Activated CD8-positive, alpha-beta memory T cell treated with anti-CD3 and anti-CD28 coated beads, Interleukin-2, amount 10 ng/mL, durations not matched to agents 7 days and 5 days (primary cell): ENCODE measurements at places on chromosomes 4 and X. TPM values are rescaled to one million over a fixed set of nuclear protein-coding genes. Genes with fewer than 3 reads are reported as not detected.
A peak's percentile ranks its signal among the peaks of the same experiment; 100 is the strongest.

GRCh38 chrX:116417968-116418367 lies 18.4 kb upstream of the SLC6A14 start:
- DNase-seq, result no peak

GRCh38 chr4:111636961-111637585 lies 508.2 kb upstream of the FAM241A start:
- DNase-seq, result no peak

GRCh38 chr4:106373026-106373425 lies 4.4 kb upstream of the GIMD1 start:
- DNase-seq, result no peak

DNA sequence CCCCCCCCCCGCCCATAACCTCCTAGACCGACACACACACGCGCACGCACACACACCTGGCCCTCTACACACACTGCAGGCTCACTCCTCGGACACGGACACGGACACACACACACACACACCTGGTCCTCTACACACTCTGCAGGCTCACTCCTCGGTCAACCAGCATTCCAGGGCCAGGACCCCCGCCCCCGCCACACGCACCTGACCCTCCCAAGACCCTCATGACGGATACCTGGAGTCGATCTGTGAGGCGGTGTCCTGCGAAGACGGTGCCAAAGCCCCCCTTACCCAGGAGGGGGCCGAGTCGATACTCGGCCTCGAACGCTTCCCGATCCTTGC lies 552 bp downstream of the PIM2 start:
- no peak for DNase-seq

GRCh38 chr4:107857741-107858140 lies 33.0 kb downstream of the SGMS2 start:
- no peak for DNase-seq

- no peak for DNase-seq
Observed at GRCh38 chr4:79900182-79900581, 172.8 kb downstream of the ANTXR2 start.

GRCh38 chrX:131577413-131577812 lies 33.5 kb downstream of the OR13H1 start:
- no peak for DNase-seq

DNA sequence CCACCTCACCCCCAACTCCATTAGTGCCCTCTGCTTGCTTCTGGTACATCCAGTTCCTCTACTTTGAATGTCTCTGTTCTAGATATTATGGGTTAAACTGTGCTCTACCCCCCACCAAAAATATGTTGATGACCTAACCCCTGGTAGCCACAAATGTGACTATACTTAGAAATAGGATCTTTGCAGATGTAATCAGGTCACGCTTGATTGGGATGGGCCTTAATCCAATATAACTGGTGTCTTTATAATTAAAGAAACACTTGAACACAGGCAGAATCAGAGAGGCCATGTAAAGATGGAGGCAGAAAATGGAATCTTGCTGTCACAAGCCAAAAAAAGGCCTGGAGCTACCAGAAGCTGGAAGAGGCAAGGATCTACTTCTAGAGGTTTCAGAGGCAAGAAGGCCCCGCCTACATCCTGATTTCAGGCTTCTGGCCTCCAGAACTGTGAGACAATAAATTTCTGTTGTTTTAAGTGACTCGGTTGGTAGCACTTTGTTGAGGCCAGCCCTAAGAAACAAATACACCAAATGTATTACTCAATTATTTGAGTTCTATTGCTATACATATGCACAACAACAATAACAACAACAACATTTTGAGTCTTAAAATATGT lies 220.0 kb downstream of the PPP3CA start:
- DNase-seq, result no peak

GRCh38 chr4:3871181-3871852 lies 105.1 kb downstream of the ADRA2C start:
- DNase-seq, result peak; percentile 48

- no peak for DNase-seq
Observed at GRCh38 chrX:118780911-118781310, 42.7 kb upstream of the ZCCHC12 start.

- DNase-seq, result no peak
Observed at GRCh38 chr4:121726642-121727268, 30.0 kb upstream of the ANXA5 start.

DNA sequence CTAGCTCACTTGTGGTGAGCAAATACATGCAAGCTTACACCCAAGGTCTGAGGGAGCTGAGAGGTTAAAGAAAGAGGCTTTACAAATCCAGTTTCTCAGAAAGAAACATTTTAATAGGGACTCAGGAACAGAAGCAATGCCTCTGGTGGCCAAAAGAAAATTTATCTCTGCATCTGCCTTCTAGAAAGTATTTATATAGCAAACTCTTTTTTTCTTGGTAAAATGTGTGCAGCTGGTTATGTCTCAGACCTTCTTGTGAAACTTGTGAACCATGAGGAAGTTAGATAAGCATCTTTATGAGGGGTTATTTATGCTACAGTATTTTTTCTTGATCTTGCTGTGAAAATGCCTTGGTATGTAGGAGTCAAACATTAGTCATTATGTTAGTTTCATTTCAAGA lies 48.5 kb upstream of the CYSLTR1 start:
- no peak for DNase-seq

GRCh38 chr4:103400405-103400804 lies 202.3 kb upstream of the CENPE start:
- no peak for DNase-seq

DNA sequence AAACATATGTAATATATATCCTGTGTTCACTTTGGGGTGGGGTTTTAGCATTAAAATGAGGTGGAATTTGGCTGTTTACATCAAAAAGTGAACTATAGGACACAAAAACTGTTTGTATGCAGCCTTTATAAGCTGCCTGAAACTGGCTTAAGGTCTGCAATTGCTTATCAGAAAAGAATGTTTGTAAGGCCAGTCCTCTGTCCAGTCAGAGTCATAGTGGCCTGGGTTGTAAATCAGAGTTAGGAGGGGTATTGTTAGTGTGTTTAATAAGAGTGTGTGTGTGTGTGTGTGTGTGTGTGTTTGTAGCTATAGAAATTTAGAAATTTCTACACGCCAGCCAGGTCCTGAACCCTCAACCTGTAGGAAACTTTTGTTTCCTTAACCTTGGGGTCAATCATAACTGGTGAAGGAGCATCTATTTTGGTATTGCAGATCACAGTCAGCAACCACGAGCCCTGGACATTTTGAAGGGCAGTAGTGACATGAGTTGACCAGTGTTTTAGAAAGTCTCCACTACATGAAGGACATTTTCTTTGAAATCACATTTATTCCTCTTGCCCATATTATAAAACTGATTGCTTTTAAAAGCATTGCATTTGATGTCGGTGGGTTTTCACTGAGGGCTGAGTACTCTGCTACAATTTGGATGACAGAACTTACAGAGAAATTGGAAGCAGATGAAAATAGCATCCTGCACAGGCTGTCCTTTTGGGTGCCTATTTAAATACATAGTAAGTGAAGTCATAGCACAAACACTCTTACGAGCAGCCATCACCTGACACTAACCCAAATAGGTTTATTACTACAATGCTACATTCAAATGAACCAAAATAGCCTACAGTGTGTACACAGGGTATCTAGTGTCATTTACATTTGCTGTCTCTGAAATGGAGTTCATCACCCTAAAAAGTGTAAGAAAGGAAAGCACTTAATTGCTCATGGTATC lies 11.2 kb upstream of the TMEM154 start:
- DNase-seq, result no peak

- peak; percentile 56 for DNase-seq
Observed at GRCh38 chrX:39309721-39310152, 508.5 kb downstream of the MID1IP1 start.

GRCh38 chr4:61427818-61428495 lies 227.8 kb downstream of the ADGRL3 start:
- DNase-seq, result no peak

- no peak for DNase-seq
Observed at GRCh38 chrX:21766101-21766500, 8.2 kb upstream of the SMPX start.

GRCh38 chr4:6727943-6728250 lies 11.9 kb downstream of the BLOC1S4 start:
- DNase-seq, result no peak

DNA sequence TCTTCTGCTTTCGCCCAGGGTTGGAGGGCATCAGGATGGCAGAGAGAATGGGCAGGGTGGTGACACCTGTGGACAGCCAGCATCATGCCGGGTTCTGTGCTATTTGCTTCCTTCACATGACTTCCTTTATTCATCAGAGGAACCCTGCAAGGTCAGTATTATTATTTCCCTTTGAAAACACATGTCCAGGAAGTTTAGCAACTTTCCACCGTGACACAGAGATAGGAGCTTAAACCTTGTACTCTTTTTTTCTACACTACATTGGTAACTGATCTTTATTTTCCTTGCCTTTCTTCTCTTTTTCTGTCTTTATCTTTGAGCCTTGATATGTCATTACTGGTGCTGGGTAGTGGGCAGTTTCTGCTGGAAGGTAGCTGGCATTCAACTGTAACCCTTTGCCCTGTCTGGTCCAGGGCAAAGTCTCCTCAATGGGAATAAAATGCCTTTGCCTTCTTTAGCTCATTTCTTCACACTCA lies 5.0 kb upstream of the MGST2 start:
- no peak for DNase-seq

GRCh38 chr4:71026086-71026485 lies 32.6 kb downstream of the DCK start:
- no peak for DNase-seq

DNA sequence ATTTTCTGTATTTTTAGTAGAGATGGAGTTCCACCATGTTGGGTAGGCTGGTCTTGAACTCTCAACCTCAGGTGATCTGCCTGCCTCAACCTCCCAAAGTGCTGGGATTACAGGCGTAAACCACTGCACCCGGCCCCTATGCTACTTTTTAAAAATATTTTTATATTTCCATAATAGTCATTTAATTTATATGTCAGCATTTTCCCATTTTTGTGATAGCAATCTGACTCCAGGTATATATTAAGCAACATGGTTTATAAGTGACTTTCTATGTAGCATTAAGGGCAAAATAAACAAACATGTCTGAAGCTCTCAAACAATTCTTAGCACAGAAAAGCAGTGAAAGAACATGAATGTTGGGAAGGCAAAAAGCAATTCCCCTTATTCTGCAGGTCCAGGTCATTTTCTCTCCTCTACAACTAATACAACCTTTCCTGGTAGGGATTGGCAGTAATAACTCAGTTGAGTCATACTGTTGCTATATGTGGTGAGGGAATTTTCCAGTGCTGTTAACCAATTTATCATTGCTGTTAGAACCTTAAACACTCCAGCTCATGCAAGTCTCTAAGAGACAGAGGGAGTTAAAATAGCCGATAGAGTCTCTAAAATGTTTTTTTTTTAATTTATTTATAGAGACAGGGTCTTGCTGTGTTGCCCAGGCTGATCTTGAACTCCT lies 24.0 kb downstream of the SMIM14 start:
- DNase-seq, result no peak

- DNase-seq, result no peak
Observed at GRCh38 chr4:52728691-52729240, 22.5 kb downstream of the ERVMER34-1 start.

DNA sequence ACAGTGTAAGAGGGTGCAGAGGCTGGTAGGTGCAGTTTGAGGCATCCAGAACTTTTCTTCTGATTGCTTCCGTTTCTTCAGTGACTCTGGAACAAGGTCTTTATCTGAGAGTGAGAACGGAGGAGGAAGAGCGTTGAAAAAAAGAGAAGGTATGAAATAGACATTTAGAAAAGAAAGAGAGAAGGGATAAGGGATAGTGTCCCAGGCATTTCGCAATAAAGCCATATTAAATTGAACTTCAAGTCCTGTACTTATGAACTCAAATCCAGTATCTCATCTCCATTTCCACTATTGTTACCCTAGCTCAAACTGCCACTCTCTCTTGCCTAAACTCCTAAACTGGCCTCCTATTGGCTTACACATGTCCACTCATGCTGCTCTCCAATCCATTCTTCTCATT lies 36.7 kb downstream of the NPY2R start:
- DNase-seq, result no peak

GRCh38 chrX:113996781-113997180 lies 587.1 kb upstream of the HTR2C start:
- DNase-seq, result no peak

DNA sequence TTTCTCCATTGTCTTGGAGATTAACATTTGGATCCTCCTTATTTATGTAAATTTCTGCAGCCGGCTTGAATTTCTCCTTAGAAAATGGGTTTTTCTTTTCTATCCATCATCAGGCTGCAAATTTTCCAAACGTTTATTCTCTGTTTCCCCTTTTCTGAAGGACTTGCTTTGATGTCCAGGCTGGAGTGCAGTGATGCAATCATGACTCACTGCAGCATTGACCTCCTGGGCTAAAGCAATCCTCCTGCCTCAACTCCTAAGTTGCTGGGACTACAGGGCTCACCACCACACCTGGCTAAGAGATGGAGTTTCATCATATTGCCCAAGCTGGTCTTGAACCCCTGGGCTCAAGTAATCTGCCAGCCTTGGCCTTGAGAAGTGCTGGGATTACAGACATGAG lies 144.0 kb upstream of the ZXDB start:
- DNase-seq, result no peak

- DNase-seq, result no peak
Observed at GRCh38 chrX:18681996-18682395, 10.1 kb upstream of the RS1 start.

DNA sequence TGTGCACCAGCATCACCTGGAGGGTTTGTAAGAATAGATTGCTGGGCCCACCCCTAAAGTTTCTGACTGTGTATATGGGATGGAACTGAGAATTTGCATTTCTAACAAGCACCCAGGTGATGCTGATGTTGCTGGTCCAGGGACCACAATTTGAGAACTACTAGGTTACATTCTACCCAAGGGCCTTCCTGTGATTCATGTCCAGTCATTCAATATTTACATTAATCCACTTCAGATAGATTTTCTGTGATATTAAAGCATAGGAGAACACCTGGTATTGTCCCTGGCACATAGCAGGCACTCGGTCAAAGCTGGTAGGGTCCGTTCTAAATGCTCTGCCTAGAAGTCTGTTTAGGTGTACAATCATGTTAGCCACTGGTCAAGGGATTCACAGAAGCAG lies 19.5 kb upstream of the XPNPEP2 start:
- DNase-seq, result no peak

GRCh38 chrX:141632124-141632523 lies 42.6 kb downstream of the SPANXA2 start:
- DNase-seq, result no peak

- peak; percentile 89 for DNase-seq
Observed at GRCh38 chrX:65697915-65698796, 30.7 kb downstream of the MSN start.

GRCh38 chrX:153573984-153574383 lies 25.0 kb downstream of the CCNQ start:
- DNase-seq, result no peak

GRCh38 chrX:135112096-135112729 lies 8.1 kb downstream of the ETDB start:
- DNase-seq, result peak; percentile 56

- DNase-seq, result no peak
Observed at GRCh38 chr4:110532901-110533589, 57.1 kb downstream of the ENPEP start.

MAGEA9B gene
- total RNA-seq, result not detected

MAGEA12 gene
- not detected for total RNA-seq

MAGED4B gene
- 0.98 TPM for total RNA-seq

RNF175 gene
- total RNA-seq, result not detected

EFHC2 gene
- total RNA-seq, result 0.12 TPM

TMEM35A gene
- not detected for total RNA-seq

ZFP92 gene
- total RNA-seq, result 2.2 TPM

USP51 gene
- total RNA-seq, result 0.82 TPM

GLOD5 gene
- total RNA-seq, result not detected
